ENCODE measurements at places on chromosomes 2 and 18.

DNA sequence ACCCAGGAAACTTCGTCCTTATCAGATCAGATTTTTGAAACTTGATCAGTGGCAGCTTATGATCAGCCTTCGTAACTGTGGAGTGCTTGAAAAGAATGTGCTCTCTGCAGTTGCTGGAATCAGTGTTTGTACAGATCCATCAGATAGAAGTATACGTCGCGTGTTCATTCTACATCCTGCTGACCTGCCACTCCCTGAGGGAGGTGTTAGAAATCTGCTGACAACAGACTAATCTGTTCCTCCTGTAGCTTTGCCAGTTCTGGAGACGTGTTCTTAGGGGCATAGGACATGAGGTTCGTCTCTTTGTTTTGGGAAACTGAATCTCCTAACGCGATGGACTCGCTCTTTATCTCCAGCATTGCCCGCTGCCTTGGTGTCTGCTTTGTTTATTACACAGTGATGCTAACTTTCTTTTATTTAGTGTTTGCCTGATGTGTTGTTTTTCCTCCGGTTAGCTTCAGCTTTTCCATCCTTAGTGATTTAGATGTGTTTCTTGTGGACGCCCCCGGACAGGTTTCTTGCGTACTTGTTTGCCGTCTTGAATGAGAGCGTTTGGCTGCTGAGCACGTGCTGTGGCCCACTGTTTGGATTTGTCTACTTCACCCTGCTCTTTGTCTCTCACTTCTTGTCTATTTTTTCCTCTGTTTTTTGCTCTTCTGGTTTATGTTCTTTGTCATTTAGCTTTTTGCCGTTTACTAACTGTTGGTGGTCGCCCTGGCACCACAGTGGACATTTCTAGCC is 17.4 kb upstream of the GAL3ST2 start:
- DNase-seq: no peak

- DNase-seq: no peak
Observed at GRCh38 chr2:113979191-113980128, 89.6 kb downstream of the ACTR3 start.

DNA sequence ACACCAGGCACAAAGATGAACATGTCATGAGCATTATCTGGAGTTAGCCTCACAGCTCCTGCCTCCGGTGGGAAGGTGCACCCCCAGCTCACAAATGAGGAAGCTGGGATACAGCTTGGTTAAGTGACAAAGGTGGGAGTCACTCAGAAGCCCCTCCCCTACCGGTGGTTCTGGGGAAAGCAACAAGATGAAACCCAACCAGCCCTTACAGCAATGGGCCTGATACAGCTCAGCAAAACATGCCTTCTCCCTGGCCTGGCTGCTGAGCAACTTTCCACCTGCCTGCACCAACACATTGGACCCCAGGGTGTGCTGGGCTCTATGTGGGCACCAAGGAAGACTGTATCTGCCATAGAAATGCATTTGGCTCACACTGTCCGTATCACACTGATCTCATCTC is 113.2 kb downstream of the GYPC start:
- DNase-seq: no peak

GRCh38 chr2:127917916-127918315 is 32.2 kb upstream of the AMMECR1L start:
- no peak for DNase-seq

DNA sequence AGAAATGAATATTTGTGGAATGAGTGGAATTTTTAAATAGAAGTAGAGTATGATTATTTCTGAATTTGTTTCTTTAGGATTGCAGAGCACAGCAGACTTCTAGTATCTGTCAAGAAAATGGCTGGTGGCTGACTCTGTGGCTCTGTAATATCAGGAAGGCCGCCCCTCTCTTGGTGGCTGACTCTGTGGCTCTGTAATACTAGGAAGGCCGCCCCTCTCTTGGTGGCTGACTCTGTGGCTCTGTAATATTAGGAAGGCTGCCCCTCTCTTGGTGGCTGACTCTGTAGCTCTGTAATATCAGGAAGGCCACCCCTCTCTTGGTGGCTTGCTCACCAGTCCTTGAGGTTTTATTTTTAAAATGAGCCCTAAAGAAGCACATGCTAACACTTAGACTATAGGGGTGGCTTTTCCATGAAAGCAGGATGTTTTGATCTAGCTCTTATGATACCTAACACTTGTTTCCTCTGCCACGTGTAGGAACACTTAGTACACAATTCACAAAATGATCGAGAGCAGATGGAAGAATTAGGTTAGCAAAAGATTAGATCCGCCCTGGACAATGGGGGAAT is 85.1 kb upstream of the TTC39C start:
- no peak for DNase-seq

GRCh38 chr18:41484069-41484468 is 471.0 kb upstream of the PIK3C3 start:
- DNase-seq: peak; percentile 66

GRCh38 chr2:3778851-3779495 is 75.6 kb downstream of the DCDC2C start:
- no peak for DNase-seq

DNA sequence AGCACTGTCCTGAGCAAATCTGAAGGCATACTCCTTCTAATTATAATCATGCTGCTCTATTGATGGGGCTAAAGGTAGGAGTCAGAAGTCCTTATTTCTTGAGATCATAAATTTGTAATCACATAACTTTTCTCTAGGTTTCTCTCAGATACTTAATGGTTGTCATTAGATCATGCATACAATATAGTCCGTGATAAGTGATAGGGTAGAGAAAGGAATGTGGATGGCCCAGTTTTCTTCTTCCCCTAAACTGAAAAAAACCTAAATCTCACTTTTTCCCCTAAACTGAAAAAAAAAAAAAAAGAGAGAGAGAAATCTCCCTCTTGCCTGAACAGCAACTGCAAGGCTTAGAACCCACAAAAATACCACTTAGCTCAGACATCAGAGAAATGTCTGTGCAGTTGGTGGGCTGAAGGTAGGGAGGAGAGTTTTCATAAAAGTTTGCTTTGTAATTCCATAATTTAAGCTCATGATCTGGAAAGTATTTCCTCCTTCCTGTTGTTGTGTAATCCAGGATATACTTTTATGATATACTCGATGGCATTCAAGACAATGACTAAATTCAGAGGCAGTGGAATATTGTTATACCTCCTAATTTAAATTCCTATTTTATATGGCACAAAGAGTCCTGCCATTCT is 79.3 kb upstream of the ITPRID2 start:
- no peak for DNase-seq

- DNase-seq: no peak
Observed at GRCh38 chr2:223508372-223508771, 93.8 kb downstream of the SCG2 start.

DNA sequence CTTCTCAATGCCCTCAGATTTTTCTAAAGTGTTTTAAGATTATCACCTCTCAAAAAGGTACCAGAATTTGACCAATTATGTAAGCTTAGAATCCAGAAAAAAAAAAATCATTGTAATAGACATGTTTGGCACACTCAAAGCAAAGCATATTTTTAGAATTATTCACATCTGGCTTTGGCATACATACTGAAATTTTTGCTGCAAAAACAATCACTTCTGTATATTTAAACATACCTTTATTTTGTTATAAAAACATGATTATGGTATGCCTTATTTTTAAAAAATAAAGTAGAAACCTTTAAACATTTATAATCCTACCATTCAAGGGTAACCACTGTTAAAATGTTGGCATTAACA is 143.3 kb downstream of the ESCO1 start:
- no peak for DNase-seq

GRCh38 chr2:207163053-207163755 is 2.5 kb downstream of the KLF7 start:
- no peak for DNase-seq
